ENCODE measurements at places on chromosomes 13 and 19. TPM values are rescaled to one million over a fixed set of nuclear protein-coding genes. Genes with fewer than 3 reads are reported as not detected.

CEACAM6 gene
- total RNA-seq = 0.27 TPM

APOC4 gene
- not detected for total RNA-seq

PABPC3 gene
- total RNA-seq = 0.54 TPM

KCNN1 gene
- total RNA-seq = under 0.01 TPM

NRTN gene
- 0.54 TPM for total RNA-seq

GRIK5 gene
- total RNA-seq = 22.1 TPM

CCDC122 gene
- total RNA-seq = 1.1 TPM

CACNG6 gene
- total RNA-seq = 0.27 TPM

BBC3 gene
- total RNA-seq = 5.7 TPM

SPART gene
- 41.5 TPM for total RNA-seq

CEACAM1 gene
- 1.3 TPM for total RNA-seq

- peak; percentile 19 for DNase-seq
Measured at GRCh38 chr19:7004313-7004931, 16.8 kb downstream of the MBD3L2B start.

DNA sequence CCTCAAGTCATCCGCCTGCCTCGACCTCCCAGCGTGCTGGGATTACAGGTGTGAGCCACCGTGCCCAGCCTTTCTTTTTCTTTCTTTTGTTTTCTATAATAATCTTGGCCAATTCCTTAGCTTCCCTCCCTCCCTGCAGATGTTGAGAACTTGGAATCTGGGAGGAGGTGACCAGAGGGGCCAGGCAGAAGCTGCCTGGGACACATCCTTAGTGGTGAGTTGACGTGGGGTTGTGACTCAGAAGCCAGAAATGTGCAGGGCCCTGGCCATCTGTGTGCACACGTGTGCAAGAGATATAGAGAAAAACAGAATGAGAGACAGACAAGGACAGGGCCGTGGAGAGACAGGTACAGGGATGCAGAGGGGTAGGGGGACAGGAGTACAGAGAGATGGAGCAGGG is 154.3 kb downstream of the SIPA1L3 start:
- no peak for DNase-seq

- DNase-seq = no peak
Measured at GRCh38 chr13:90416519-90416918, 931.0 kb upstream of the MIR17HG start.

GRCh38 chr13:66994097-66994496 is 236.0 kb downstream of the PCDH9 start:
- DNase-seq = peak; percentile 70

DNA sequence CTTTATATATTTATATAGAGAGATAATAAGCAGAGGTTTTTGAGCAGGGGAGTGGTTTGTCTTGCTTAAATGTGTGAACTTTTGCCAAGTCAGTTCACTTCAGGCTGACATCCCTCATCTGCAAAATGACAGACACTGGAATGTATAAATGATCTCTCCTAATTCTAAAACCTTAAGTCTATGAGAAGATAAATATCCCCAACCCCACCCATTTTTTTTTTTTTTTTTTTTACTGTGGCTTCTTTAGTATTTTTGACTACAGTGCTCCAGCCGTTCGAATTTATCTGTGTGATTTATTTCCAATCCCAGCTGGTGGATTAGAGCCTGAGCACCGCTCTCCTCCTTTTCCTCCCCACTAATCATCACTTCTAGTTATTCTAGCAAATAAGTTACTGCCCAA is 234.8 kb downstream of the DACH1 start:
- no peak for DNase-seq

DNA sequence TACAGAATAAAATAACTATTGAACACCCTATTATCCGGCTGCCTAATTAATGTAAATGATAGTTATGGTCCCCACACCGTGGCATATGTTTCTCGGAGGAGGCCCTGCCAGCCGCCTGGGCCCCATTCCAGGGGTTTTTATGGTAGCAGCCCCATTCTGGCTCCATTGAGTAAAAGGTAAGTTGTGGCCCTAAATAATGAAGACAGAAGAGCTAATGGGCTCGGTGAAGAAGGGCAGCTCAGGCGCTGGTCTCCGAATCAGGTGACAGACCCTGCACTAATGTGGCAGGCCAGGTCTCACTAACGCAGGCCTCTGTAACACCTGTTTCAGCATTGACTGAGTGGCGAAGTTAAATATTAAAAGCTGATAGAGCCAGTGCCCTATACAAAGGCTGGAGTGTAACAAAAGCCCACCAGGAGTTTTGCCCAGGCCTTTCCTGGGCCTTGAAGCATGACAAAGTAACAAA is 19.1 kb downstream of the POP4 start:
- DNase-seq = no peak

- no peak for DNase-seq
Measured at GRCh38 chr13:37229931-37230330, 124.5 kb upstream of the CSNK1A1L start.

DNA sequence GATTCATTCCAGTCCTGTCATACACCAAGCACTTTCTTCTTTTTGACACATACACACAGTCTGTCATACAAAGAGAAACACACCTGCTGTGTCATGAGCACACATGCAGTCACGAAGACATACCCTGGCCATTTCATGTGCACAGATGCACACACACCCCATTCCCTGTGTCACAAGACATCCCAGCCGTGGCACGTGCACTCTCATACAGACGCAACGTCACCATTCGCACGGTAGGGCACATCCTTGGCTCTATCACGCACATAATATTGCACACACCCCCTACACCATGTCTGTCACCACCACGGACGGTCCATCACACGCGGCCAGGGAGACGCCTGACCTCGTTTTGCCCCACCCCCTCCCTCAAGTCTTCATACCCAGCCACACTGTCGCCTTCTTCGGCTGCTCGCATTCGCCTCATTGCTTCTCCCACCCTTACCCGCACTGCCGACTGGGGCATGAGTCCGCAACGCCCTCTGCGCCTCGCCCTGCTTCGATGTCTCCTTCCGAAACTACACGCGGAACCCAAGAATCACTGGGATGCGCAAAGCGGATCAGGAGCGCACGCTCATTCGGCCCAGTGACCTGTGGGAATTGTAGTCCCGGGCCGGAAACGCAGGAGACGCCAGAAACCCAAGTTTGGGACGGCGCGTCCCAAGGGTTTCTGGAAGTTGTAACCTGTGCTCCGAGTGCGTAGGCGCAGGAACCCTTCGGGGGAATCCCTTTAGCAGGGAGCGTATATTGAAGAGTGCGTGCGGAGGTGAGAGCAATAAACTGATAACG is 6.8 kb upstream of the ZNF283 start:
- DNase-seq = peak; percentile 42

- DNase-seq = no peak
Measured at GRCh38 chr13:39765801-39766463, 110.5 kb downstream of the COG6 start.

DNA sequence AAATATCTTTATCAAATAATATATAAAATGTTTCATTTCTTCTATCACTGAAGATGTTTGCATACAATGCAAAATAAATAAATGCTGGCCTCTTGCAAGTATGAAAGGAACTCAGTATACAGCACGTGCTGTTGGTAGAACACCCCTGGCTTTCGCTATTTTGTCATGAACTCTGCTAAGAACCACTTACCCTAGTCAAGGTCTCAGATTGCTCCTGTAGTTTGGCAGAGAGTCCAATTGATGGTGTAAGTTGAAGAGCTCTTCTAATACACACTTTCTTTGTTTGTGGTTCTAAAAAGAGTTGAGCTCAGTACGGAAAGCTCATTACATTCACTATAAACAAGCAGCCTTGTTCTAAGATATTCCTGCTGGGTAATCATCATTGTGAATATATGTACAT is 1258.9 kb downstream of the EFNB2 start:
- DNase-seq = no peak

- no peak for DNase-seq
Measured at GRCh38 chr13:67515895-67516294, 285.8 kb upstream of the PCDH9 start.

DNA sequence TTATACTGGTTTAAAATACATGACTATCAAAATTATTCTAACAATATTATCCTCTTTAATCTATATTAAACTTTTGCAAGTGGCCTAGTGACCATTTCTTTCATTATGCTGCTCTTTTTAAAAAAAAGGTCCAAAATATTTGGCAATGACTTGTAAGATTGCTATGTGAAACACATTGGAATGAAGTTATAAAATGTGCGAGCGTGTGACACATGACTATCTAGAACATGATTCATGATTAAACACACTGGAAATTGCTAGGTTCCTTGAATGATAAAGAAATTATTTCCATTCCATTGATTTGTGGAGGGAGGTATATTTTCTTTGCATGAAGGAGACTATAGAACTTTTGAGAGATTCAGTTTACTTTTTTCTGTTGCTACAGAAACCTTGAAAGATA is 739.1 kb downstream of the DIAPH3 start:
- DNase-seq = no peak

DNA sequence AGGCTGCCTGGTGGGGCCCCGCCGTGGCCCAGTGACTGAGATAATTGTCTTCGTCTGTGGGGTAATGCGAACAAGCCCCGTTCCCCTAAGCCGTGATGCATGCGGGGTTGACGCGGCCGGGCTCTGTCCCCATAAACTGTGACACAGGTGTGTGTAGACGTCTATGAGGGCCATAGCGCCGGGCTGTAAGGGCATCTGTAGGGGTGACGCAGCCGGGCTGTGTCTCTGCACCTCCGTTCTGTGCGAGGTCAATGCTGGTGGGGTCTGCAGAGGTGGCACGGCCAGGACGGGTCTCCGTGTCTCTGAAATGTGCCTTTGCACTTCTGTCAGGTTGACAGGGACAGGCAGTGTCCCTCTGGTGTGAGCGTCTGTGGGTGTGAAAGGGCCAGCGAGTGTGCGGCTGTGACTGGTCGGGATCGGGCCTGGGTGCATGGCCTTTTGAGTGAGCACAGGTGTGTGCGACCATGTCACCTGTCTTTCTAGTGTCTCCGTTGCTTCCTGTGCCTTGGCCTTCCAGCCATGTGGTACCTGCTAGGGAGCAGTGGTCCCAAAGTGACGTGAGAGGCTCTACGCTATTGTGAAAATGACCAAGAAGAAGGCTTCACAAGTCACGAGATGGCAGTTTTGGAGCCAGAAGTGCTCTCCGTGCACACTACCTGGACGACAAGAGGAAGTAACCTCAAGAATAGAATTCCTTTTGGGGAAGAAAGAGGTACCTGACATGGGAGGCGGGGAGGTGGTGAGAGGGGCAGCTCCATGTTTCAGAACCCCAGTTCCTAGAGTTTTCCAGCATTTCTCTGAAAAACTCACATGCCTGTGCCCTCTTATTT is 16.4 kb upstream of the ZNF331 start:
- no peak for DNase-seq

DNA sequence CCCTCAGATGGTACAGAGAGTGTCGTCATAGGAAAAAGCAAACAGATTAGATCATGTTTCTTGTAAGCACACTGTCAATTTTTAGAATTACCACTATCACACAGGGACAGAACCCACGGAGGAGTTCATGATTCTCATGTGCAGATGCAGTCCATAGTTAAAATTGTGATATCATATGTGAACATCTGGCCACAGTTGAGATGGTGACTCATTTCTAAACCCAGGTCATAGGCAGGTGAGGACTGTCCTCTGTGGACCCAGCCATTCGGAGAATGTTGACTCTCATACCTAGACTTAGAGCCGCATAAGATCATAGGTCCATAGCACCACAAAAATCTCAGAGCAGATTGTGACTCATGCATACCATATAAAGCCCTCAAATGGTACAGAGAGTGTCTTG is 17.8 kb upstream of the ZNF730 start:
- no peak for DNase-seq

- no peak for DNase-seq
Measured at GRCh38 chr19:51181913-51182419, 39.9 kb downstream of the SIGLEC7 start.

DNA sequence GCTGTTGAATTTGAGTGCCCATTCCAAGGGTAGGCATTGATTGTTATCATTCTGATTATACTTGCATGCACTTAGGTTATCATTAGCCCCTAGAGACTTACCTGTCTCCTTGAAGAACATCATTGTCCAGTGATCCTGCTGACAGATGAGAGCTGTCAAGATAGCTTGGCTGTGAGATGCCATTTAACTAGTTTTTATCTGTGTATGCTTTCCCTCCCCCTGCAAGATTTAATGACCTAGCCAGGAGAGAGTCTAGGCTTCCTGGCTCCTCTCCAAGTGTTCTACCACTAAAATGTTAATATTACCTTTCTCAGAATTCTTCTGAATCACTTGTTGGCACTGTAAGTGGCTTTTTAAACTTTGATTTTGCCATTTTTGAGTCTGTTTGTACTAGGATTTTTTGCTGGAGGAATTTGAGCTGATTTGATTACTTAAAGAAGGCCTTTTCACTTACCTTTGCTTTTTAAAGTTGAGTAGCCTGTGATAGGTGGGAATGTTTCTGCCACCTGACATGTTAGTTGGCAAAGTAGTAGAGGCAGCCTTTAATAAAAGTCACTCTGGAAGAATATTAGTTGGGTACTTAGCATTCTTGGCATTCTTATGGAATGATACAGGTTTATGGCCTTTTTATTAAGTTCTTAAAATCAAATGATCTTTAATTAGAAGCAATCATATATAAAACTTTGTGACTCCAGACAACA is 41.1 kb downstream of the ARHGAP35 start:
- no peak for DNase-seq

- DNase-seq = no peak
Measured at GRCh38 chr19:16446108-16446723, 25.6 kb downstream of the EPS15L1 start.

DNA sequence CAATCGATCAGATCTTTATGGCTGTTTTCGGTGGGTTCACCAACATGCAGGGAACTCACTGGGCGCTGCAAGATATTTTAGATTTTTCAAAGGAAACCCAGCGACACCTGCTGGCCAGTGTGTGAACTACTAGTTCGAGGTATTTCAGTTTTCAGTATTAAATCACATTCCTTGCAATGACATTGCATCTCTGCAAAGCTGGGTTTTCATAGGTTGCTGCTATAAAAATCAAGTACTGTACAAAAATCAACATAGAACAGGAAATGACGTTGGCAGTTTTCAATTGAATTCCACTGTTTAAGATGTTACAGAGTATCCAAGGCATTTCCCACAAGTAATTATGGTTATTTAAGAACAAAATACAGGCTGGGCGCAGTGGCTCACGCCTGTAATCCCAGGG is 17.6 kb downstream of the LIG1 start:
- DNase-seq = peak; percentile 70

DNA sequence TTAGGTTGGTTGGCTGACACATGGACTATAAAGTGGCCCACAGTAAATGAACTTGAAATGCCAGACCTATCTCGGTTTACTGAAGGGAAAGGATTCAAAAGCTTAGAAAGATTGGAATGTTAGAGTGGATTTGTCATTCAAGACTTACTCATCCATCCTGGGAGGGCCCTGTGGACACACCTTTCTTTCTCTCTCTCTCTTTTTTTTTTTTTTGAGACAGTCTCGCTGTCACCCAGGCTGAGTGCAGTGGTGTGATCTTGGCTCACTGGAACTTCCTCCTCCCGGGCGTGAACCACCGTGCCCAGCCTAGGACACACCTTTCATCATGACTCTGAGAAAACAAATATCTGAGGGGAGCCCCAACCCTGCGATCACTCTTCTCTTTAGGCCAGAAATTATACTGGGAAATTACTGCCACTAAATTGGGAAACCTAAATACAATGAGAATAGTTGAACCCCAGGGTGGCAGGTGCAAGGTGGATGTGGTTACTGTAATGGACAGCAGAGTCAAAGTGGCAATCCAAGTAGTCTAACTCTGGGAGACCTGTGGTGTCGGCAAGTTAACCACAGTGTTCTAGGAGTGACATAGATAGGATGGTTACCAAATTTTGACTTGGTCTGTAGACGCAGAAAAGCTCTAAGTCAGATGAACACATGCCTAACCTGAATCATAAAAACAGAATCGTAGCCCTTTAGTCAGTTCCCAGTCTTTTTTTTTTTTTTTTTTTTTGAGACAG is 47.1 kb upstream of the ZMYM5 start:
- no peak for DNase-seq
